ENCODE measurements at places on chromosomes 16 and 17.

DNA sequence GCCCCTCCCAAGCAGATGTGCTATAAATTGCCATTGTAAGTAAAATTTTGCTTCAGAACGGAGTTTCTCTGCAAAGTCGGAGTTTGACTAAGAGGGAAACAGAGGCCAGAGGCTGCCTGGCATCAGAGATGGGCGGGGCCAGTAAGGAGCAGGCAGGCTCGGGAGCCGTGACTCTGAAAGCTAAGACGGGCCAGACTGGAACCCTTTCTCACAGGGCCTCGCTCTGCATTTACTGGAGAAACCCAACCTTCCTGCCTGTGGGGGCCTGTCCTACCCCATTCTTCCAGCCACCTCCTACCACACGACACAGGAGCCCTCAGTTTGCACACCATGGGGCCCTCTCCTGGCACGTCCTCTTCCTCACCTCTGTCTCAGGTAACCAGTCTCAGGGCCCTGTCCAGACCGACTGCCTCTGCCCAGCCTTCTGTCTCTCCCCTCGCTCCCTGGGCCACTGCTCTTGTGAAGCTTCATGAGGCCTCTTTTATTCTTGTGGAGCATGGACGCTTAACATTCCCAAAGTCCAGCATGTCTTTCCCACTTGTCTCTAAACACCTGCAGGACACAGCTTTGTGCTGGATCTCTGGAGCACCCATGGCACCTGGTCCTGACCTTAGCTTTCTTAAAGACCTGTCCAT is 48.4 kb upstream of the ACSF3 start:
- DNase-seq, result no peak

DNA sequence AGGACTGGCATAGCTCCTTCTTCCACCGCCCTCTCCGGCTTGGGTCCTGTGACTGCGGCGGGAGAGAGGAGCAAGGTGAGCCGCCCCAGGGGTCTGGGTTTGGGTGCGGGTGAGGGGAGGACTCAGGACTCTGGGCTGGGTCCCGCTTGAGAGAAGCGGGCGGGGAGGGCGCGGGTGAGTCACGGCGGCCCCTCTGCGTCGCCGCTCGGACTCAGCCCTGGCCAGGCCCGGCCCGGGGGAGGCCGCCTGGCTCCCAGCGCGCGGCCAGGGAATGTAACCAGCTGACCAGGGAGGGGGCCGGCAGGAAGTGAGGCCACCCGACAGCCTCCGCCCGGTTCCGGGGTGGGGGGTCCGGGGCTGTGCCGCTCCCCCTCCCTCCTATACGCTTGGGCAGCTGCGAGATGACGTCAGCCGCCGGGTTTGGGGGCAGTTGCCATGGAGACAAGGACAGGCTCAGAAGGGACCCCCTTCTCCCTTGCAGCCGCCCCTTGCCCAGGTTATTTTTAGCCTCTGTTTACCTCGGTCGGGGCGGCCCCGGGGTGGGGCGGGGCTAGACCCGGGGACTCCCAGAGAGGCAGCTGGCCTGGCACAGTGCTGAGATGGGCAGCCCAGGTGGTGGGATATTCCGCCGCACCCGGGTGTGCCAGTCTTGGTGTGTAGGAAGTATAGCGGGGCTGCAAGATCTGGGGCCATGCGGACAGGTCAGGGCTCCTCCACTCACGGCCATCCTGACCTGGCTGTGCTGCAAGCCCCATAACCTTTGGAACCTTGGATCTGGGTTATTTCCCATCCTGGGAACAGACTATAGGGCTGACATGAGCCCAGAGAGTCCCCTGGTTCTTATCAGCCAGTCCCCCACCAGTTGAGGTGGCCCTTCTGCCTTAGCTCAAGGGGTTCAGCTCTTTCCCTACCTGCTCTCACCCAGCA is 1.6 kb downstream of the RIPOR1 start:
- peak; percentile 70 for DNase-seq

- DNase-seq, result no peak
These were observed 18.3 kb upstream of the TOM1L1 start for GRCh38 chr17:54882371-54882770.

GRCh38 chr16:66175058-66175457 is 191.4 kb upstream of the CDH5 start:
- no peak for DNase-seq

GRCh38 chr16:84463221-84463620 is 41.2 kb downstream of the MEAK7 start:
- peak; percentile 50 for DNase-seq

DNA sequence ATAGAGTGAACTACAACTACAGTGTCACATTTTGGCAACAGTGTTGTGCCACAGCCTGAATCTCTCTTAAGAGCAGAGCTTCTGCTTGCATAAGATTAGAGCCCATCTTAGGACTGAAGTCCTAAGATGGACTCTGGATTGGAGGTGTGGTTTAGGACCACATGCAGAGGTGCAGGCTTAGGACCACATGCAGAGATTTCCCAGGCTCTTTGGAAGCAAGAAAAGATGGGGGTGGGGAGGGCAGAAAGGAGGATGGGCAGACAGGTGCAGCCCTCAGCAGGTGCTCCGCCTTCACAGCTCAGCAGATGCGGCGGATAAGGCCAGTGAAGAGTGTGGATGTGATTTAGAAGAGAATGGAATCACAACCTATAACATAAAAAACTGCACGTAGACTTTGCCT is 128.7 kb downstream of the TANGO6 start:
- no peak for DNase-seq

GRCh38 chr16:68434624-68435210 is 13.6 kb downstream of the SMPD3 start:
- DNase-seq, result no peak

GRCh38 chr16:74582970-74583369 is 23.9 kb downstream of the GLG1 start:
- DNase-seq, result no peak

DNA sequence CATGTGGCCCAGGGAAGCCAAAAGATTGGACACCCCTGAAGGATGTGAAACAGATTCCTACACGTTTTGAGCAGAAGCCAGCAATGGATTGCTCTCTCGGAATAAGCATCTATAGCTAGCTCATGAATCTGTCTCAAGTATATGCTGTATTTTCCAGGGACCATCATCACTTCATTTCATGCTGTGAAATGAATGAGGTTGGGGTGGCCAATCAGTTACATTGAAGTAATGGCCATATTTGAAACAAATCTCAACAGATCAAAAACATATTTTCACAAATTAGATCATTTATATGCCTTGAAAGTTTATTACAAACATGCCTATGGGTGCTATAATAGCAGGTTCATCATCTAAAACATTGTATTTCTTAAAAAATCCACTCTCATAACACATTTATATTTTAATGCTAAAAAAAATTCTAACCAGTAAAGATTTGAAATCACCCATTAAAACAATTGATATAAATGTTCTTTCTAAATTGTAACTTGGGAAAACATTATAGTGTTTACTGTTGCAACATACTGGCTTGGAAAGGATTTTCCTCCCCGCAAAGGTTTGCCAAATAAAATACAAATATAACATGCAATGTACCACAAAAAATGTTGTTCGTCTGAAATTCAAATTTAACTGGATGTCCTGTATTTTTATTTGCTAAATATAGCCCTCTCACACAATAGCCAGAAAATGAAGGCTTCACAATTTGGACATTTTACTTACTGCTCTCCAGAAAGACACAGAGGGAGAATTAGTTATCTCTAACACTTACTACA is 743.6 kb downstream of the KCNJ2 start:
- no peak for DNase-seq

- no peak for DNase-seq
These were observed 1.0 kb upstream of the CPD start for GRCh38 chr17:30377574-30378240.

- DNase-seq, result no peak
These were observed 8.3 kb downstream of the KRABD2 start for GRCh38 chr17:8368193-8368592.

DNA sequence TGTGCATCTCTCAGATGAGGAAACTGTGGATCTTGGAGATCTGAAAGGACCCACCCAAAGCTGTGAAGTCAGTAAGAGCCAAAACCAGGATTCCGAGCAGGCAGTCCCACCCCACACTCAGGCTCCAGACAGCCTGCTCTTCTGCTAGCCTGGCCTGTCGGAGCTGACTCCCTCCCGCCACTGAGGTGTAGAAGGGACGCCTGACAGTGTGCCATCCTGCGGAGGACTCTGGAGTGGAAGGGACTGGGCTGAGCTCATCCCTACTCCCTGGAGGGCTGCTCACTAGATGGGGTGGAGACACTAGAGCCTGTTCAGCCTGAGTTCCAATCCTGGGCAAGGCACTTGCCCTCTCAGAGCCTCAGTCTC is 36.0 kb downstream of the WFDC1 start:
- DNase-seq, result no peak

- no peak for DNase-seq
These were observed 15.4 kb upstream of the TMEM220 start for GRCh38 chr17:10745231-10745630.

DNA sequence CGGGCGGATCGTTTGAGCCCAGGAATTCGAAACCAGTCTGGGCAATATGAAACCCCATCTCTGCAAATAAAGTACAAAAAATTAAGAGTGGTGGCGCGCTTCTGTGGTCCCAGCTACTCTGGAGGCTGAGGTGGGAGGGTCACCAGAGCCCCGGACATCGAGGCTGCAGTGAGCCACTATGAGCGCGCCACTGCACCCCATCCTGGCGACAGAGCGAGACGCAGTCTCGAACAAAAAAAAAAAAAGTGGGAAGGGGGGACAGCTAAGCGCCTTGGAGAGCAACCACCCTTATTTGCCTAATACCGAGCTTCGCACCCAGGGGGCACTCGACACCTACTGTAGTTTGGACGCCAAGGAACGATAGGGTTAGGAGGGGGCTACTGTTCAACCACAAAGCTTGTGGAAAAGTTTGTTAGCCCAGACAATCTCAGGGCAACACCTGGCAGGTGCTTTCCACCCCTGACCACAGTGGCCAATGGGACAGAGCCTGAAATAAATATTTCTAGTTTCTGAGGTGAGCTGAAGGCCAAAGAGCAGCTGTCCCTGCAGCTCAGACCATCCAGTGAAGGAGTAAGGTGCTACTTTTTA is 847 bp upstream of the PSMC3IP start:
- peak; percentile 79 for DNase-seq

- DNase-seq, result no peak
These were observed 418 bp downstream of the SOCS3 start for GRCh38 chr17:78359321-78359996.

- no peak for DNase-seq
These were observed 5.7 kb downstream of the ALG1 start for GRCh38 chr16:5077304-5077703.

DNA sequence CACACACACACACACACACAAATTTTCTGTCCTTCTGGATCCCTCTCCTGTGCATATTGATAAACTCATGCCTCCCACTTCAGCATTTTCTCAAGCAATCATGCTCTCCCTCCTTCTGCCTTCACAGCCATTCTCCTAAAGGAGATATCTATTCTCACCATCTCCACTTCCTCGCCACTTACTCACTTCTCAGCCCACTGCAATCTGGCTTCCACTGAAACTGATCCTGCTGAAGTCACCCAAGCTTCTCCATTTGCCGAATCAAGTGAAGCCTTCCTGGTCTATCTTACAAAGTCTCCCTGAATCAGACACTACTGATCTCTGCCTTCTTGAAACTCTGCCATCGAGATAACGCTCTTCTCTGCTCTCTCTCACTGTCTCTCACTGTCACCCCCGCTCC is 54.0 kb upstream of the GNAO1 start:
- DNase-seq, result no peak

- DNase-seq, result no peak
These were observed 8.2 kb downstream of the GLP2R start for GRCh38 chr17:9833922-9834321.

DNA sequence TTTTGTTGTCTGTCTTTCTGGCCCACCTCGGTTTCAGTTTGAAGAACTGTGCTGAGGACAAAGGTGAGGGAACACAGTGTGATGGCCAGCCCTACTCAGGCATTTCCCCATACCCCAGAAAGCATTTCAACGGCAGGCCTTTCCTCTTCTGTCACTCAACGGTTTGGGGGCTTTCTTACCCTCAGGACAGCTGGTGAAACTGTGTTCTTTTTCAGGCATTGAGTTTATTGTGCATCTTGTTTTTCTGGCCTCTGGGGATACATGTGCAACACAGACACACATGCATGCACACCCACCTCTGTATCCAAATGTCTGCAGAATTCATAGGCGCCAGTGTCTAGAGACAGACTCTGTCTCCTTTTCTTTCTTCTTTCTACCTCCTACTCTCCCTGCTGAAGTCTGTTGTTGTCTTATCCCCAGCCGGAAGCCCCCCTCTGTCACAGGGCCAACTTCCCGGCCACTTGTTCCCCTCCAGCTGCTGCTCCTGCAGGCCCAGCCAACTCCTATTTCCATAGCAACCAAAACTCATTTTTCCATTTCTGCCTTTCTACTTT is 17.0 kb downstream of the CHD9 start:
- no peak for DNase-seq

DNA sequence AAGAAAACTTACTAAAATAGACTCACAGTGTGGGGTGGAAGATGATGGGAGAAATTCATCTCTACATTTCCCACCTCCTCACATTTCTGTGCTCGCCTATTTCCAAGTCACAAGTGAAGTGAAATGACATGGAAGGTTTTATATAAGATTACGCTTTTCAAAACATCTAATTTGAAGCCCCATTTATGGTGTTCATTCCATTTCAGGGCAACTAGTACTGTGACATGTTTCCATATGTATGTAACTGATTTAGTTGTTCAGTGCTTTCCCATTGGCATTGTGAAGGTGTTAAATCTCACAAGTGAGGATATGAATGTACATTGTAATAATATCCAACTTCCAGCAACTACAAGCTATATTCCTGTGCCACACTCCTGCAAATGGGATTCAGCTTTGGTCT is 1174.8 kb downstream of the CDH11 start:
- no peak for DNase-seq

- DNase-seq, result no peak
These were observed 38.6 kb downstream of the FOXL1 start for GRCh38 chr16:86616906-86617305.

- DNase-seq, result no peak
These were observed 268.5 kb downstream of the CBLN1 start for GRCh38 chr16:49012961-49013726.

DNA sequence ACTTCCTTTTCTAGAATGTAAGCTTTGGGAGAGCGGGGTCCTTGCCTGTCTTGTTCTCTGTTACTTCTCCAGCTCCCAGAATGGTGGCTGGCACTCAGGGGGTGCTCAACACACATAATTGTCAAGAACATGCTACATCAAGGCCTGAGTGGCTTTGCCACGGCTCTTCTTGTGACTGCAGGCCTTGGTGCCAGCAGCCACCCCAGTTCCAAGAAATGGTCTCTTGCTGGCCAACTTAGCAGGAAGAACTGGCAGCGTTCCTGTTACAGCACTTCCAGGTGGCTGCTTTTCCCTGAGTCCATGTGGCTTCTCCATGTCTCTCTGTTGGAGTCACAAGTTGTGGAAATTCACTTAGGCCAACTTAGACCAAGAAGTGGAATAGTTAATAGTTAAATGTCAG is 36.1 kb downstream of the PRKCB start:
- DNase-seq, result no peak

DNA sequence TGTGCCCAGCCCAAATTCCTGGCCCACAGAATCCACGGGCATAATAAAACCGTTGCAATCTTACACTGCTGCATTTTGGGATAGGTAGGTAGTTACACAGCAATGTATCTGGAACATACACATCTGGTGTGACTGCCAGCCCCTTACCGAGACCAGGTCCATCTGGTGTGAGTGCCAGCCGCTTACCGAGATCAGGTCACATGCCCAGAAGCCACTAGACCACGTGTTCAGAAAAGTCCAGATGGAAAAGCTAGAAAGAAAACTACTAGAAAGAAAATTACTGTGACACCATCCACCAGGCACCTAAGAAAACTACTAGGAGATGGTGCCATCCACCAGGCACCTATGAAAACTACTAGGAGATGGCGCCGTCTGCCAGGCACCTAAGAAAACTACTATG is 19.4 kb downstream of the PIK3R5 start:
- no peak for DNase-seq

Measured in type B pancreatic cell (in vitro differentiated cells).